Mesenteric fat pad (tissue), 1 donor: ENCODE measurements at places on chromosomes 5 and 9. TPM values are rescaled to one million over a fixed set of nuclear protein-coding genes. Genes with fewer than 3 reads are reported as not detected.

The ZBTB26 gene
- total RNA-seq = 2.9 TPM

The MOB3B gene
- 3.8 TPM for total RNA-seq

The BAG1 gene
- total RNA-seq = 131 TPM

The CDKN2B gene
- total RNA-seq = 68.7 TPM

The SPATA31E1 gene
- not detected for total RNA-seq

The BHMT2 gene
- 60.6 TPM for total RNA-seq
